ENCODE measurements at places on chromosomes 5 and 9. TPM values are rescaled to one million over a fixed set of nuclear protein-coding genes. Genes with fewer than 3 reads are reported as not detected.

The PCDHGA12 gene
- 15.4 TPM for total RNA-seq

The SAP30L gene
- total RNA-seq, result 37.4 TPM

The SLC25A2 gene
- not detected for total RNA-seq

The SPINK13 gene
- total RNA-seq, result not detected

The PCDHGB4 gene
- 3.1 TPM for total RNA-seq

The GMCL2 gene
- not detected for total RNA-seq

The GNAQ gene
- 57.6 TPM for total RNA-seq

The SPAAR gene
- total RNA-seq, result 1.8 TPM

The TMEM252 gene
- total RNA-seq, result not detected

The CATSPER3 gene
- total RNA-seq, result 0.78 TPM

- no peak for ATAC-seq
Measured at GRCh38 chr5:65474130-65474711, 7.5 kb downstream of the ADAMTS6 start.

DNA sequence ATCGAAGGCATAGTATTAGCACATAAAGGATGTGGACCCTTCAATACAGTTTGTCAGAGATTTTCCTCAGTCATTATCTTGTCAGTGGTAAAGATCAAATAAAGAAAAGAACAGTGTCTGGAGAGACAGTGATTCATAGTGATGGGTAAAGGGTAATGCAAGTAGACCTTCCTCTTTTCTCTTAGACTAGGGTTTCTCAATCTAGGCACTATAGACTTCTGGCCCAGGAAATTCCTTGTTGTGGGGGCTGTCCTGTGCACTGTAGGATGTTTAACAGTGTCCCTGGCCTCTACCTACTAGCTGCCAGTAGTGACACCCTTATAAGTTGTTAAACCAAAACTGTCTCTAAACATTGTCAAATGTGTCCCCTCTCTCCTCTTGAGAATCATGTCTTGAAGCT lies 6.9 kb downstream of the CAMK4 start:
- no peak for ATAC-seq

GRCh38 chr9:33158843-33159776 lies 8.0 kb downstream of the B4GALT1 start:
- peak; percentile 71 for ATAC-seq

DNA sequence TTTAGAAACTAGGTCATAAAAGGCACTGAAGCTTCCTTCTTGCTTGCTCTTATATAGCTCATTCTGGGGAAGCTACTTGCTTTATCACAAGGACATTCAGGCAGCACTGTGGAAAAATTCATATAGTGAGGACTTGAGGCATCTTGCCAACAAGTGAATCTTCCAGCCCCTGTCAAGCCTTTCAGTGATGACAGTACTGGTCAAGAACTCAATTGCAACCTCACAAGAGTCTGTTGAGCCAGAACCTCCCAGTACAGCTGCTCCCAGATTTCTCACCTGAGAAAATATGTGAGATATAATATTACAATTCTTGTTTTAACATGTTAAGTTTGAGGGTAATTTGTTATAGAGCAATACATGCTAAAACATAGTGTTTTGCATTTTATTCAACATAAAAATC lies 2011.0 kb upstream of the NUDT12 start:
- ATAC-seq, result no peak

DNA sequence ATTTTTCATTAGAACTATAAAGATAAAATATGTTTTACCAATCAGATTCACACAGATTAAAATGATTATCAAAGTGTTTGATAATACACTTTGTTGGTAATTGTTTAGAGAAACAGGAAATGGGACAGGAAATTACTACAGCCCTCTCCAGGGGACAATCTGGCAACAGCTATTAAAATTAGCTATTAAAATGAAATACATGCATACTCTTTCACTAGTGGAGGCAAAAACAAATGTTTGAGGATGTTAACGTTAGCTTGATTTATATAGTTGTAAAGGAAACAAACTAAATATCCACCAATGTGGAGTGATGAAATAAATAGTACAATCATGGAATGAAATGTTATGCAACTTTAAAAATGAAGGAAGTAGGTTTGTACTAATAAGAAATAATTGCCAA lies 53.7 kb downstream of the TARS1 start:
- ATAC-seq, result no peak

DNA sequence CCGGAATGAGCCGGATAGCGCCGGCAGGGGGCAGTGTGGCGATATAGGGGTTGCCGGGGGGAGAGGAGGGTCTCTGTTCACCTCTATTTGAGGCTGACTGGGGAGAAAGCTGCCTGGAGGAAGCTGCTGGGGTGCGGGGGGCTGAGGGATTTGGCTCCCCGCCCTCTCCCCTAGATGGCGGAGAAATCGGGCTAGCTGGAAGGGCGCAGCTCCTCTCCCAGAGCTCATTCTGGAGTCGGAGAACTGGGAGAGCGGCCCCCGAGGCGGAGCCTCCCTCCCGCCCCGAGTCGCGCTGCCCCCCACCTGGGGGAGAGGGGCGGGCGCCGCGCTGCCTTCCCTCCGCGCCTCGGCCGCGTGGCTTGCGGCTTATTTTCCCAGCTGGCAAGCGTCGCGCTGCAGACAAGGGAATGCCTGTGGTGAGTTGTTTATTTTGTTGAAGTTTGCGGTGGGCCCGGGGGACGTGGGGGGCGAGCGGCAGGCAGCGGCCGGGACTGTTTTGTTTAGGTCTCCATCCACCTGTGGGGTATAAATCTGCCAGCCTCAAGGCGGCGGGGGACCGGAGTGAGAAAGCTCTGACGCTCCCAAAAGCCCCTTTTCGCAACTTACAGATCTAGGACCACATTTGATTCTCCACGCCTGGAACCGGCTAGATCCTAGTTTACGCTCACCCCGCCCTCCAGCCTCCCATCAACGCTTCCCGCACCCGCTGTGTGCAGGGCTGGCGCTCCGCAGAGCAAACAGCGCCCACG lies 4.1 kb upstream of the RGMB start:
- ATAC-seq, result no peak

DNA sequence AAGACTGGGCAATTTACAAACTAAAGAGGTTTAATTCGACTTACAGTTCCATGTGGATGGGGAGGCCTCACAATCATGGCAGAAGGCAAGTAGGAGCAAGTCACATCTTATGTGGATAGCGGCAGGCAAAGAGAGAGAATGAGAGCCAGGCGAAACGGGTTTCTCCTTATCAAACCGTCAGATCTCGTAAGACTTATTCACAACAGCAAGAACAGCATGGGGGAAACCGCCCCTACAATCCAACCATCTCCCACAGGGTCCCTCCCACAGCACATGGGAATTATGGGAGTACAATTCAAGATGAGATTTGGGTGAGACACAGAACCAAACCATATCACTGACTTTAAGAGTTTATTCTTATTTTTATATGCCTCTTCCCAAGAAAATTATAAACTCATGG lies 60.3 kb downstream of the RFK start:
- no peak for ATAC-seq

DNA sequence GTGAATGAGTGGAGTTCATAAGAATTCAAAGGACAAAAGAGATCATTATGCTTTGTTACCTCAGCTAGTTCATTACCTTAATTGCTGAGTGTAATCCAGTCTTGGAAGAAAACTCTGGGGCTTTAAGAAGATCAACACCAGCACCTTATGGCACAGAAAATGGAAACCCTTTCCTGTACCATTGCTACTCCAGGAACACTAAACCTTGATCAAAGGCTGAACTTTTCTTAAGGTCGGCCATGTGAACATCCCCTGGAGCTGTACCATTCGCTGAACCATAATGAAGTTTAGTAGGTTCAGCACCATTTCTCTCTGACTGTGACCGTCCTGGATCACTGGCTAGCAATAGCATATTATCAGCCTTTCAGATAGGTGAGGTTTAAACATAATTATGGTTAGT lies 97.4 kb downstream of the PBX3 start:
- ATAC-seq, result no peak

GRCh38 chr9:91315191-91315590 lies 46.5 kb downstream of the AUH start:
- no peak for ATAC-seq

DNA sequence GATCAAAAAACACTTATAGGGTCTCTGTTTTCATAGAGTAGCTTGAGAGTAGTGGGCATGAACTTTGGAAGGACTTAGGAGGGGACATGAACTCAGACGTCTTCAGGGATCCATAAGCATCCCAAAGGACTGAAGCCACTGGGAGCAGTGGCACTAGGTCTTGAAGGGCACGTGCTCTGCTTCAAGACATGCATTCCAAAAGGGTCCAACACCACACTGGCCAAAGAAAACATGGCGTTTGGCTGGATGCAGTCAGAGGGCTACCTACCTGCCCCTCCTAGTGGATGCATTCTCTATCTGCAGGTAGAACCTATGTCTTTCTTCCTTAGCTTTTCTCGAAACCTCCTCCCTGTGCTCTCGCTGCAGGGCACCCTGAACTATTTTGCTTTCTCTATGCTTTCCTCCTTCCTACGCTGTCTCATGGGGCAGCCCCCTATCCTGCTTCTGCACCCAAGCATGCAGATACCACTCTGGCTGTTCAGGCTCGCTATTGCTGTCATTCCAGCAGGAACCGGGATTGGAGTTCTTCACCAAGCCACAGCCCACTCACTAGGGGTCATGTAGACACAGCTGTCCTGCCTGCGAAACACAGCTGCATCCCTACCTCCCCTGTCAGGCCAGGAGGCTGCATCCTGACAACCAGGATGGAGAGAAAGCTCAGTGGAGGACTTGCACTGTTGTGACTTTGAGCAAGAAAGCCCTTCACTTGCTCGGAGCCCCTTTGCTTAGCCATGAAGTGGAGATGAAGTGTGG lies 11.9 kb downstream of the FAM240B start:
- no peak for ATAC-seq

GRCh38 chr9:121339437-121339836 lies 30.6 kb downstream of the STOM start:
- no peak for ATAC-seq

GRCh38 chr5:72452515-72453245 lies 54.5 kb downstream of the ZNF366 start:
- ATAC-seq, result peak; percentile 87

DNA sequence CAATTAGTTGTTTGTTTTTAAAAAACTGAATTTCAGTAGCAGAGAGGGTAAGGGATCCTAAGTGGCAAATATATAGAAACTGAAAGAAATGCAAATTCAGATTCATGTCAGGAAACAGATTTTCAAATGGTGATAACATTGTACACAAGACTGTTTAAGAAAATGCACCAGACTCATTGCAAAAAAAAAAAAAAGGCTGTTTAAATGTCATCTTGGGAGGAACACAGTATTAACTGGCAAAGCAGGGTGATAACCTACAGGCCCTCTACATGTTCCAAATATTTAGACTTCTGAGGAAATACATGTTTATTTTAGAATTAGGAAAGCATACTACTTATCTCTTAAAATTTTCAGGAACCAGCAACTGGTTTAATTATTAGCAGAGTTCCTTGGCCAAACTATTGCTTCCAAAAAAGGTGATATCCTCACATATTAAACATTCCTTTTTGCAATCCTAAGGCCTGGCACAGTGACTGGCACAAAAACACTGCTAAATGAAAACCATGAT lies 114.5 kb downstream of the TSSK1B start:
- no peak for ATAC-seq

GRCh38 chr5:139880416-139881142 lies 85.0 kb downstream of the PSD2 start:
- ATAC-seq, result no peak

DNA sequence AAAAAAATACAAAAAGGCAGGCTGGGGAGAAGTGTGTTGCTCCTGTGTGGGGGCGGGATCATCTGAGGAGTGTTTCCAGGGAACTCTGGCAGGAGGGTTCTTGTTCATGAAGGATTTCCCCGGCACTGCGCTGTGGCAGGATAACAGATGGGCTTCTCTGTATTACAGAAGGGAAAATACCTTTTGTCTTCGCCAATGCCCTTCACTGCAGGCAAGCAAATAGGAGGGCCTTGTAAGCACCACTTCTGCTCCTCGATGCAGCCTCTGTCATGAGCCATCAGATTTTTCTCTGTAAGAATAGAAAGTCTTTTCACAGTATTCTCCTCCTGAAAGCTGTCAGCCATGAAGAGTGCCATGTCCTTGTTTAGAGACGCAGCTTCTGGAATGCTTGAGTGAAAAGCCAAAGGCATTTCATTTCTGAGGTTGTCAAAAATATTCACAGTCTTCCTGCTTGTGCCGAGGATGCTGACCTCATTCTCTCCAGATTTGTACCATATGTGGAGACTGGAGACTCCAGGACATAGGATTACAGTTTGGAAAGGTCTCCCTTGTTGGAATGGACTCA lies 294.0 kb downstream of the YTHDC2 start:
- peak; percentile 54 for ATAC-seq

- ATAC-seq, result no peak
Measured at GRCh38 chr5:100691548-100691947, 156.4 kb downstream of the FAM174A start.

GRCh38 chr9:89386797-89387196 lies 68.5 kb downstream of the SECISBP2 start:
- no peak for ATAC-seq

DNA sequence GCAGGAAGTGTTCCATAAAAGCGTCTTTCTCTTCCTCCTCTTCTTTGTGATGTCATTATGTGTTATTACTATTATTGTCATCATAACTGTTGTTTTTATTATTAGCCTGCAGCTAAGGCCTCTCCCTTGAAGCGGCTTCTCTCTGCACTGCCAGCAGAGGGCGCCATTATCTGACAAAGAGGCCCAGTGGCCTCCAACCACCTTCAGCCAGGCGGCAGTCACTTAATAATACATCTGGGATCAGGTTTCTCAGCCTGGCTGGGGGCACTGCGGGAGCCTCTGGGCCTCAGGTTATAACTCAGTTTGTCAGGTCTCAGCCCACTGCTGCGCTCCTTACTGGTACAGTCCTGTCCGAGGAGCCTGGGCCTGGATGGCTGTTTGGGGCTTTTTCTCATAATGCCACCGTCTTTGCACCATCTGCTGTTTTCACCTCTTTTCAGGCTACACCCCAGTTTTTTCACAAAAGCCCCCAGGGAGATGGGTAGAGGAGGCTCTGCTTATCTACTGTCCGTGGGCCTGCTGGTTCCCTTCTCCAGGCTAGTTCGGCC lies 281.9 kb downstream of the NSG2 start:
- no peak for ATAC-seq

GRCh38 chr5:60887096-60887495 lies 43.0 kb upstream of the ELOVL7 start:
- no peak for ATAC-seq

- no peak for ATAC-seq
Measured at GRCh38 chr5:94389515-94389899, 228.9 kb downstream of the KIAA0825 start.

- no peak for ATAC-seq
Measured at GRCh38 chr5:18761801-18762200, 1127.5 kb downstream of the TAF11L14 start.

DNA sequence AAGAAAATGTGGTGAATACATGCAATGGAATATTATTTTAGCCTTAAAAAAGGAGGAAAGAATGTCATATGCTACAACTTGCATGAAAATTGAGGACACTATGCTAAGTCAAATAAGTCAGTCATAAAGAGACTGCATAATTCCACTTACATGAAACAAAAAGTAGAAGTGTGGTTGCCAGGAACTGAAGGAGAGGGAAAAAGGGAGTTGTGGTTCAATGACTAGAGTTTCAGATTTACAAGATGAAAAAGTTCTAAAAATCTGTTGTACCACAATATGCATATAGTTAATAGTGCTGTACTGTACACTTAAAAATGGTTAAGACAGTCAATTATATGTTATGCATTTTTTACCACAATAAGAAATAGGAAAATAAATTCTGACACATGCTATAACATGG lies 95.4 kb downstream of the SLC44A1 start:
- no peak for ATAC-seq

- ATAC-seq, result peak; percentile 56
Measured at GRCh38 chr9:18473652-18474279, at the start of gene ADAMTSL1. Gene ADAMTSL1 (plus strand): TSS chr9:18474153. CDS start chr9:18474233, 80 bp downstream.

- no peak for ATAC-seq
Measured at GRCh38 chr9:92807757-92808725, 43.4 kb upstream of the BICD2 start.
